ENCODE measurements at places on chromosomes 3 and 15.
A peak's percentile ranks its signal among the peaks of the same experiment; 100 is the strongest.

DNA sequence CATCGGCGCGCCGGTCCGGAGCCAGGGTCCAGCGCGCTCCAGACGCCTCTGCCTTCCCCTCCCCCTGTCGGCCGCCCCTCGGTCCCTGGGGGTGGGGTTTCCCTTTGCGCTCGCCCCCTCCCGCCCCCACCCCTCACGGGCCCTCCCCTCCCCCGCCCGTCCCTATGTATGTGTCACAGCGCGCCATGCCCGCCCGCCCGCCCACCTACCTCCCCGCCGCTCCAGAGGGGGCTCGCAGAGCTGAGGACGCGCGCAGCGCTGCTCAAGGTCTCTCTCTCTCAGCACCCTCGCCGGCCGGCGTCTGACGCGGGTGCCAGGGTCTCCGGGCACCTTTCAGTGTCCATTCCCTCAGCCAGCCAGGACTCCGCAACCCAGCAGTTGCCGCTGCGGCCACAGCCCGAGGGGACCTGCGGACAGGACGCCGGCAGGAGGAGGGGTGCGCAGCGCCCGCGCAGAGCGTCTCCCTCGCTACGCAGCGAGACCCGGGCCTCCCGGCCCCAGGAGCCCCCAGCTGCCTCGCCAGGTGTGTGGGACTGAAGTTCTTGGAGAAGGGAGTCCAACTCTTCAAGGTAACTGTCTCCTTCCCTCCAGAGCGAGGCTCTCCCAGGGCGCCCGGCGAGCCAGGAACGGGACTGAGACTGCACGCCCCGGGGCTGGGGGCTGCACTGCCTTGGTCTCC, at the start of gene ACAN:
ACAN (plus strand) TSS at position 196 of the 679 bp plus-strand sequence. CDS start 32,771 bp downstream, outside the sequence.
- DNase-seq, result no peak

- DNase-seq, result peak; percentile 63
Observed at GRCh38 chr3:141308588-141309218, 59.6 kb upstream of the ZBTB38 start.

- no peak for DNase-seq
Observed at GRCh38 chr3:18057471-18058091, 315.1 kb upstream of the TBC1D5 start.

DNA sequence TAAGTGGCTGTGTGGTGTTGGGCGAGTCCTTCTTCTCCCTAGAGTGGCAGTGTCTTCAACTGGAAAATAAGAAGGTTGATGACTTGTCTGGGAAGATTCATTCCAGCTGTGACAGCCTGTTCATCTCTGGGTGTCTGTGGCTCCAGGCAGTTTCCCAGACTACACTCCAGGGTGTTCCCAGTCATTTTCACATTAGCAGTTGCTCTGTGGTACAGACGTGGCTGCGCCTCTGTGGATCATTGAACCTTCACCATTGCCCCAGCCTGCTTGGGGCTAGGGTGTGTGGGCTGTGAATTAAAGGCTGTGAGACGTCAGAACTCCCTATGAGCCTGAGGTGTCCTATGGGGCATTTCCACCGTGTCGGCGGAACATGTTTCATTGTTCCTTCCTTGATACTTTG, 239.6 kb upstream of the NR2E3 start:
- no peak for DNase-seq

- DNase-seq, result no peak
Observed at GRCh38 chr3:132843851-132844553, 121.8 kb upstream of the NPHP3 start.

GRCh38 chr3:185063431-185063830, 89.4 kb downstream of the C3orf70 start:
- no peak for DNase-seq

- DNase-seq, result no peak
Observed at GRCh38 chr3:67215690-67216089, 217.6 kb downstream of the KBTBD8 start.

Measured in NCI-H510A (cell line).